Foreskin fibroblast (primary cell): ENCODE measurements at places on chromosomes 5 and 9.

DNA sequence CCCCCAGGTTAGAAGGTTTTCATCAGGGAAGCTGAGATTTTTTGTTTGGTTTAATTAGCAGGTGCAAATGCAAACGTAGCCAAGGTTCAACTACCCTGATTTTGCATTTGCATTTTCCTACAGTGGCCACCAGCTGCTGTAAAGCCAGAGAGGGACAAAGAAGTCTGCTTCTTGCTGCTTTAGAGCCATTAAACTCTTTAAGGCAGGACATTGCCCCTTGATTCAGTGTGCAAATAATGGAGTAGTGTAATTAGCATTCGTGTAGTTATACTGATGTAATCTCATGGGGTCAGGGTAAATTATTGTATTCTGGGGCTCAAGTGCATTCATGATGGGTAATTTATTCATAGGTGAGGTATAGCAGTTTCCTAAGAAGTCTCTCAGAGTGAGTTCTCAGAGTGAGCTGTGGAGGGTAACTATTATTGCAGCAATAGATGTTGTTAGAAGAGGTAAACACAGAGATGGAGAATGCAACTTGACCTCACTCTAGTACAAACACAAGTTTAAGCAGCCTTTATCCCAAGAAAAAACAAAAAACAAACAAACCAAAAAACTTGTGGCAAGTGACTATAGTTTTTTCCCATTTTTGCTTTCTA, 526.5 kb downstream of the KIF4B start:
- no peak for DNase-seq

DNA sequence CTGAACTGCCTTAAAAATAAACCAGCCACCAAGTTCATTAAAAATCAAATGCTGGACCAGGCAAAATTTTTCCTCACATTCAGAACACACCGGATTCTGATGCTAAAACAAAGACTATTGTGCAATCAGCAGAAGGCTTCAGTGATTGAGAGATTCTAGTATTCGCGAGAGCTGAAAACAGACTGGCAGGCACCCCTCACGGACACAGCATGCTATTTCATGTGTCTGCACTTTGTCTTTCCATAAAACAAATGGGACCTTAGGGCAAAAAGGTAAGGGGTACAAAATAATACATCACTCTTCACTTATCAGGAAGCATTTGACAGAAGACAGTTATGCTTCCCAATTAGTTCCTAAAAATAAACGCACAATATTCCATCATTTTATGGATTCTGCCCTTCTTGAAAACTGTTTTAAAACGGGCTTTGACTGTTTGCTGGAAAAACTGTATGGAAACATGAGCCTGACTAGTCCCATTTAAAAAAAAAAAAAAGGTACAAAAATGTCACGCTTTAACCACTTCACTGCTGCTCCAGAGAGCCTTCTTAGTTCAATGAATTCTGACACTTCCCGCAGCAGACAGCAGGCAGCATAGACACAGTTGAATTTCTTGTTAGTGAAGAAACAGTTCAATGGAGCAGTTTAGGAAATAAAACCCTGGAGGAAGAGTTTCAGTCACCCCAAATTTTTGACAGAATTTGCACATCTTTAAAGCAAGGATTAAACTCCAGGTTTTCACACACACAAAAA, 99.2 kb downstream of the MED27 start:
- no peak for DNase-seq

GRCh38 chr5:98880151-98880550, 48.7 kb downstream of the CHD1 start:
- no peak for DNase-seq

- no peak for DNase-seq
Measured at GRCh38 chr9:114538241-114538640, 33.0 kb upstream of the WHRN start.

DNA sequence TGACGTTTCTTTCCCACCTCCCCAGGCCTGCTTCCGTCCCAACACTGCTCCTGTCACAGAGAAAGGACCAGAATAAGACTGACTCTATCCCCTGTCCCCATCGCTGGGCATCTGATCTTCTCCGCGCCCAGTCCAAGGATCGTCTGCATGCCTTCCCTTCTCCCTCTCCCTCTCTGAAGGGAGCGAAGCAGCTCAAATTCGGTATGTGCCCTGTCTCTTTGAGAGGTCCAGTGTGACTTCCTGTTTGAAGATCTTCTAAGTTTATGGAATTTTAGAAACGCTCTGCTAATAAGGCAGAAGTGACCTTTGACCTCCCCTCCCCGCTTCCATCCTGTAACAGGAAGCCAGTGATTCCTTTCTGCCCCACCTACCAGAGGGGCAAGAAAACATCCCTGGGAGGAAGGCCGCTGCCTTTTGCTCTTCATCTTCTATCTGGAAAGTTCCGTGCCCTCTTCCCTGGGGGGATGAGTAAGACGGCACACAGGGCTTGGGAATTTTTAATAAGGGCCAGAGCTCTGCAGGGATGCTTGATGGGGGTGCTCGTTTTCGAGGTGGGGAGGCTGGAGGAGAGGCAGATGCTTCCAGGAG, 40.7 kb upstream of the RNU6ATAC start:
- DNase-seq = no peak

DNA sequence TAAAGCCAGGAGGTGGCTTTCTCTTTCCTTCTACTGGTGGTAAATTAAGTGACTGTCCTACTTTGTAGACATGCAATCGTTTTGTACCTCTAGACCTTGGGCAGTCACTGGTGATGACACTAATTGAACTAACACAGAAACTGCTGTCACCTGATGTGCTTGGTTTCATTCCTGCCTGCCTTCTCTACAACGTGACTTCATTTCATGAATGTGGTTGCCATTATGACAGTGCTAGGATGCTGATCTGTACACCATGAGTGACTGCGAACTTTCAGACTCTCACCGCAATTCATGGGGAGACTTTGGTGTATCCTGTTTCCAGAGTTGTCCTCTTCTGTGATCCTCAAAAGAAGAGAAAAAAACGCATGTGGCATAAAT, 47.5 kb downstream of the UBE2QL1 start:
- no peak for DNase-seq
